ENCODE measurements at places on chromosomes 6 and 20. TPM values are rescaled to one million over a fixed set of nuclear protein-coding genes. Genes with fewer than 3 reads are reported as not detected.

DNA sequence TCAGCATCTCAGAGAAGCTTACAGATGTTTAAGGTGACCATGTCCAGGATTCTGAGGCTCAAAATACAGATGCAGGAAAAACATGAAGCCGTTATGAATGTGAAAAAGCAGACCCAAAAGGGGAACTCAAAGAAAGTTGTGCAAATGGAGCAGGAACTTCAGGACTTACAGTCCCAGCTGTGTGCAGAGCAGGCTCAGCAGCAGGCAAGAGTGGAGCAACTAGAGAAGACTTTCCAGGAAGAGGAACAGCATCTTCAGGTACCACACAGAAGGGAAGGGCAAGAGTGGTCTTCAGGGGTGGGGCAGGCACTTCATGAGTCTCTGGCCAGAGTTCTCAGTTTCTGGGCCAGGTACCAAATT is 15.2 kb downstream of the RNF8 start:
- no peak for DNase-seq

GRCh38 chr6:82057846-82058554 is 189.5 kb downstream of the IBTK start:
- DNase-seq = no peak

BPI gene
- not detected for total RNA-seq

TRIM31 gene
- 3.0 TPM for total RNA-seq
